Gastrocnemius medialis (tissue), 4 donors: ENCODE measurements at places on chromosomes 7 and 10. TPM values are rescaled to one million over a fixed set of nuclear protein-coding genes. Genes with fewer than 3 reads are reported as not detected.

Gene MMP21
- total RNA-seq: not detected

DNA sequence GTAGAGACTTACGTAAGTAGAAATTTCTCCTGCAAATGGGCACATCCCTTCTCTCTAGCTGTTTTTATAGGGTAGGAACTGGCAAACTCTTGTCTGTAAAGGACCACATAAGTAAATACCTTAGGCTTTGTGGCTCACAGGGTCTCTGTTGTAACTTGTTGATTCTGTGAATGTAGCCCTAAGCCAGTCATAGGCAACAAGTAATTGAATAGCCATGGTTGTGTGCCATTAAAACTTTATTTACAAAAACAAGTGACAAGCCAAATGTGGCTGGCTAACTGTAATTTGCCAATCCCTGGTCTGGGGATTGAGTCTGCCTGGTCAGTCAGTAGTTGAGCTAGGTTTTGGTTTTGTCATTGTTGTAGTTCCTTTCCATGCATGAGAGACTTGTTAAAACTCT lies 5.3 kb upstream of the KLF6 start:
- no peak for DNase-seq

GRCh38 chr10:23453465-23453864 lies 14.6 kb downstream of the OTUD1 start:
- no peak for DNase-seq

GRCh38 chr10:6786579-6787031 lies 206.5 kb upstream of the PRKCQ start:
- DNase-seq: no peak

GRCh38 chr10:110011681-110012080 lies 3.9 kb downstream of the ADD3 start:
- no peak for DNase-seq

DNA sequence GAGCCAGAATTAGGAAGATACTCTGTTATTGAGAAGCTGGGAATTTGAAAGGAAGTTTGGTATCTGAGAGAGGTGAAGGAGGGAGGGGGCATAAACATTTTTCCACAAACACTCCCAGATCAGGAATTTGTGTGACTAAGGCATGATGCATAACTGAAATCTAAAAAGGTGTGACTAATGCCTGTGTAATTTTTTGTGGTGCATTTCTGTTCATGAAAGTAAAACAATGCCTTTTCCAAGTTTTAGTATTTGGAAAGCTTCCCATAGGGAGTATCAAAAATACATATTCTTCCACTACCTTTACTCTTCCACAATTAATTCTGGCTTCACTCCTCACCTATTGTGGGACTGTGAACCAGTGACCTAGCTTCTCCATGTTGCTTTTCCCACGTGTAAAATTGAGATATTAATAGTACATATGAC lies 56.4 kb upstream of the CAV2 start:
- DNase-seq: no peak

- no peak for DNase-seq
Measured at GRCh38 chr10:90993340-90993739, 72.5 kb upstream of the ANKRD1 start.
